Cerebellar cortex (tissue), 1 donor: ENCODE measurements at places on chromosomes 2 and 18.

GRCh38 chr2:27901234-27901633 lies 10.7 kb downstream of the BABAM2 start:
- DNase-seq = no peak

DNA sequence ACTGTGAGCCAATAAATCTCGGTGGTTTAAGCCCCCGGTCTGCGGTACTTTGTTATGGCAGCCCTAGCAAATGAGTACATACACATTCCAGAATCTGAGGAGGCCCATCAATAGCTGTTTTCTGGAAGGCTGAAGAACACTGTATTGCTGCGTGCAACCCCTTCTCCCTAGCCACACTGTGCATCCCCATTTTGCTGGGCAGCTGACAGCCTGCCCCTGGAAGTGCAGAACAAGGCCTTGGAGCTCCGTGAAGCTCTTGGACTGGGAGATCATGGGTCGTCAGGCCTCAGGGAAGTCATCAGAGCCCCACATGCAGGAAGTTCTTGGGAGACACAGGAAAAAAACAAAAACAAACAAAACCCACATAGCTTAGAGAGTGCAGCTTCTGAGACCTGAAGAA lies 90.6 kb upstream of the ST6GAL2 start:
- DNase-seq = no peak

DNA sequence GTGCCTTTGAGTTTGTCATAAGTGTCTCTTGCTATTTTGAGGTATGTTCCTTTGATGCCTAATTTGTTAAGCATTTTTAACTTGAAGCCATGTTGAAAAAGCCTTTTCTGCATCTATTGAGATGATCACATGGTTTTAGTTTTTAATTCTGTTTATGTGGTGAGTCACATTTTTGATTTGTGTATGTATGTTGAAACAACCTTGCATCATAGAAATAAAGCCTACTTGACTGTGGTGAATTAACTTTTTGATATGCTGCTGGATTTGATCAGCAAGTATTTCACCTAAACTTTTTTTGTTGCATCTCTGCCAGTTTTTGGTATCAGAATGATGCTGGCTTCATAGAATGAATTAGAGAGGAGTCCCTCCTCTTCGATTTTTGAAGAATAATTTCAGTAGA lies 469.7 kb downstream of the CDH2 start:
- DNase-seq = no peak

DNA sequence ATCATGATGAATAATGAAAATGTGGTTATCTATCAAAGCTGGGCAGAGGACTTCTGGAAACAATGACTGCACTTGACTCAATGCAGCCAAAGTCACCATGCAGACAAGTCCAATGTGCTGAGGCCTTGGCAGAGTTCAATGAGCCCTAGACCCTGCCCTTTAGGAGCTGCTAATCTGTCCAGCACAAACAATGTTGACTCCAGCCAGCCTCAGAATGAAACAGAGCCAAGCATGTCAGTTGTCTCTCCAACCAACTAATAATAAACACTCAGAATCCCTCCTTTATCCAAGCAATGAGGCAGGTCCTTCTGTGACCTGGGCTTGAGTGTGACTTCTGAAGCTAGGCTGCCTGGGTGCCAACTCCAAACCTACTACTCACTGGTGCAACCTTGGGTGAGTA lies 270.6 kb downstream of the BCL11A start:
- no peak for DNase-seq

DNA sequence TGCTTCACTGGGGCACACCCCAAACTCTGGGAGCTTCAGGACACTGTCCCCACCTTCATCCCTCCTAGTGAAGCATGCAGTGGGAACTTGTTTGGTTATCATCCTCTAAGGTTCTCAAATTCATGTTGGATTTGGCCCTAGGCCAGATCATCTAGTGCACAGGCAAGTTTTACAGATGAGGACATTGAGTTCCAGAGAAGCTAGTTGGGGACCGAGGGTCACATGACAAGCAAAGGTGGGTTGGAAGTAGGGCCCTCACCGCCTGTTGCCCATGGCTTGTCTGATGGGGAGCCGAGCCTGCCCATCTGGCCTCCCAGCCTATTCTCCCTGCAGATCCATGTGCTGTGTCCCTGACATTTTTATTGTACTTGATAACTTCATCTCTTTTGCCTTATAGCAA lies 2.8 kb downstream of the PRKCE start:
- DNase-seq = no peak

DNA sequence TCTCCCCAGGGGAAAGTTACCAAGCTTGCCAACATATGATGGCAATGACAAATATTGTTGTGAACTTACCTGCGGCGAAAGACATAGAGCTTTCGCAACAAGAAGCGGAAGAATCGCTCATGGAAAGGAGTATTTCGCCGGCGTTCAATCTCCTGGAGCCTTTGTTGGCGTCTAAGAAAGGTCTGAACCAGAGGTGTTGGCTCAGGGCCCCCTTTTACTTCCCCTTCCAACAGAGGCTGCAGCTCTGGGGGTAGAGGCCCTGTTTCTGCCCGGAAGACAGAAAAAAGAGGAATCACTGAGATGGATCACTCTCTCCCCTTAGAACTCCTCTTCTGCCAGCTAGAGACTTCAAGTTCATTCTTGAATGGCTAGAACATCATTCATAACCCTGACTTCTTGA lies 10.8 kb downstream of the GGCX start:
- DNase-seq = no peak

- no peak for DNase-seq
These were observed 298.8 kb upstream of the FANCL start for GRCh38 chr2:58539973-58540372.

GRCh38 chr2:54589340-54590215 lies 133.5 kb downstream of the SPTBN1 start:
- no peak for DNase-seq

GRCh38 chr2:79980816-79981215 lies 323.7 kb downstream of the LRRTM1 start:
- DNase-seq = no peak

GRCh38 chr2:97664636-97664970 lies 759 bp upstream of the ACTR1B start:
- DNase-seq = peak; percentile 42

GRCh38 chr2:53127061-53127650 lies 640.4 kb upstream of the CHAC2 start:
- no peak for DNase-seq
